ENCODE measurements at places on chromosomes 4 and X.

- DNase-seq = no peak
Observed at GRCh38 chr4:184680698-184681097, 31.2 kb downstream of the PRIMPOL start.

DNA sequence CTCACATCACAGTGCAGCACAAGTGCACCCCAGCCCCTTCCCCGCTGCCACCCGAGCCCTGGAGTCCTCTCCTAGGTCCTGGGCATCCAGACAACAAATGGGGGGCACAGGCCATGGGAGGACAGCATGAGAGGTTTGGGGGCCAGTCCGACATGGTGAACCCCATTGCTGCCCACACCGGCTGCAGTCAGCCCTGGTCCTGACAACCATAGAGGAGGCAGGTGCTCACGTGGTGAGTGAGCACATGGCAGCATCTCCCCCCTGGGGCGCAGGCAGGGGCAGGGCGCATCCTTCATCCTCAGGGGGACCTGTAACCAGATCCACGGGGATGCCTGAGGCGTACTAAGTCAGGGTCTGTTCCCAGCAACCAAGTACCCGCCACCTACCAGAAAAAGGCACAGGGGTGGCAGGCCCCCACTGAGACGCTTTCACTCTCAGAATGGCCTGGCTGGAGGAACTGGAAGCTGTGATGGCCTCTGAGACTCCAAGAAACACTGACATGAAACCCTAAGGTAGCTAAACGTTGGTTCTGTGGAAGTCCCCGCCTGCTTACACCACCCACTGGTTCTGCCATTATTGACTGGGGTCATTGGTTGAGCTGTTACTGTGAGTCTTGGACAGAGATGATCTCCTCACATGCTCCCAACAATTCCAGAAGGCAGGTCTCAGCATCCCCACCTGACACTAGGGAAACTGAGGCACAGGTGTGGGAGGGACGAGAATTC lies 6.5 kb downstream of the ZFYVE28 start:
- peak; percentile 27 for DNase-seq

DNA sequence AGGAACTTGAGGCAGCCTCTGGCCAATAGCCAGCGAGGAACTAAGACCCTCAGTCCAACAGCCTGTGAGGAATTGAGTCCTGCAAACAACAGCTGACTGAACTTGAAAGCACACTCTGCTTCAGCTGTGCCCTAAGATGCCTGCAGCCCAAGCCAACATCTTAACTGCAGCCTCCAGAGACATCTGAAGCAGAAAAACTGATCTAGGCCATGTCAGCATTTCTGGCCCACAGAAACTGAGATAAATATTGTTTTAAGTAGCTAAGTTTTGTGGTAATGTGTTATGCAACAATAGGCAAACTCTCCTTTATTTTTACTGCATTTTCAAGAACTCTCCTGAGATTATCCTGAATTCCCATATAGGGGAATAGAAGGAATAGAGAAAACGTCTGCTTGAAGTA lies 24.4 kb upstream of the PIGA start:
- DNase-seq = no peak

DNA sequence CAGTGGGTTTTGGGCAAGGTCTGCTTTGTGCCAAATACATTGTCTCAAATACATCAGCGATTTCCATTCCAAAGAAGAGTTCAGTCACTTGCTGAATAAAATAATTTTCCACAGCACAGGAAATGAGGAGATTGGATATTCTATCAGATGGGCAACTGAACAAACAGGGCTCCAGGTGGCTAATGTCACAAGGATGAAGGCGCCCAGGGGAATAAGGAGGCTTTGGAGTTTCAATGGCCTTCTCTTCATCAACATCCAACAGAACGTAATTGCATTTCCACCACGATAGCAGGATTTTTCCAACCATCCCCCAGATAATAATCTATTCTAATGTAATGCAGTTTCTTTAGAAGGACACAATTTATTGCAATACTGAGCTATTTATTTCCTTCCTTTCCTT lies 104.7 kb upstream of the KLHL13 start:
- DNase-seq = no peak

DNA sequence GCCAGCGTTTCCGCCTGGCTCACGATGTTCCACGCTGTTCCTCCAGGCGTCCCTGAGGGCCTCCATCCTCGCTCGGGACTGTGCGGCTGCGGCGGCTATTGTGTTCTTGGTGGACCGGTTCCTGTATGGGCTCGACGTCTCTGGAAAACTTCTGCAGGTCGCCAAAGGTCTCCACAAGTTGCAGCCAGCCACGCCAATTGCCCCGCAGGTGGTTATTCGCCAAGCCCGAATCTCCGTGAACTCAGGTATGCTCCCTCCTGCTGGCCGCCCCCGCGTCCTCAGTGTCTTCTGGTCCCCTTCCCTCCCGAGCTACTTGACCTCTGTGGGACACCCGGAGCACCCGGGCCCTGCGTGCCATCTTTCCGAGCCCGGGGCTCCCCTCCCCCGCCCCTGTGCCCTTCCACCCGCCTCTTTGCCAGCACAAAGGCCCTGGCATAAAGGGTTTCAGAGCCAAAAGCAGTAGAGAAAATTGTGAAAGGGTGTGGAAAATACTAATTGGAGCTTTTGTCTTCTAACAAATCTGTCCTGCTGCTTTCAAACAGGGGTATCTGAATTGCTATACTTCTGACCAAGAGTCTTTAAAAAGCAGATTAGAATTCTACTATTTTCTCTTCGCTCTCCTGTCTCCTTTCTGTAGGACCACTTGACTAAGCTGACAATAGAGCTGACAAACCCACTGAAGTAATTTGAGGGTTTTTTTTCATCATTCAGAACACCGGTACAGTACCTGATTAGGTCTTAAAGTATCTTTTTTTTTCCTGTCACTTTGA lies 104.0 kb downstream of the NEUROG2 start:
- DNase-seq = no peak

- DNase-seq = no peak
Observed at GRCh38 chrX:5278908-5279307, 949.8 kb downstream of the NLGN4X start.

- no peak for DNase-seq
Observed at GRCh38 chr4:89356086-89356485, 48.5 kb upstream of the GPRIN3 start.

DNA sequence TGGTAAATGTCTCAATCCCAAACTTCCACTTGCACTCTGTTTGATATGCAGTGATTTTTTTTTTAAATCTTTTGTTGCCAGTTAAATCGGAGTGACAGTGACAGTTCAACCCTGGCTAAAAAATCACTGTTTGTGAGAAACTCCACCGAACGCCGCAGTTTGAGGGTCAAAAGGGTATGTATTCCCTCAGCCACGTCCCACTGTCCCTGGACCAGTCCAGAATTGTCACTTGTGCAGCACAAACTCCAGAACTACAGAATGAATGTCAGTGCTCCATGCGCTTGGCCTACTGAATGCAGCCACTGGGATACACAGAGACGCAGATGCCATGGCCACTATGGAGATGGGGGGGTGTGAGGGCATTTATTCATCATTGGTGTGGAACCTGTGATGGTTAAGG lies 34.2 kb downstream of the CLDN22 start:
- DNase-seq = no peak

DNA sequence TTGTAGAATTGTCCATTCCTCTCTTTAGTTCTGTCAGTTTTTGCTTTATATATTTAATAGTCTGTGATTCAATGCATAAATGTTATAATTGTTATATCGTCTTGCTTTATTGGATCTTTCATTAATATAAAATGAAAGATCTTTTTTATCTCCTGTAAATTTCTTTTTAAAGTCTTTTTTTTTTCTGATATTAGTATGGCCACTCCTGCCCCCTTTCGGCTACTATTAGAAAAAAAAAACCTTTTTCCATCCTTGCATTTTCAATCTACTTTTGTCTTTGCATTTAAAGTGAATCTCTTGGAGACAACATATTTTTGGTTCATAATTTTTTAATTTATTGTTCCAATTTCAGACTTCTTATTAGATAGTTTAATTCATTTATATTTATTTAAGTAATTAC lies 677.4 kb upstream of the NDST4 start:
- no peak for DNase-seq

DNA sequence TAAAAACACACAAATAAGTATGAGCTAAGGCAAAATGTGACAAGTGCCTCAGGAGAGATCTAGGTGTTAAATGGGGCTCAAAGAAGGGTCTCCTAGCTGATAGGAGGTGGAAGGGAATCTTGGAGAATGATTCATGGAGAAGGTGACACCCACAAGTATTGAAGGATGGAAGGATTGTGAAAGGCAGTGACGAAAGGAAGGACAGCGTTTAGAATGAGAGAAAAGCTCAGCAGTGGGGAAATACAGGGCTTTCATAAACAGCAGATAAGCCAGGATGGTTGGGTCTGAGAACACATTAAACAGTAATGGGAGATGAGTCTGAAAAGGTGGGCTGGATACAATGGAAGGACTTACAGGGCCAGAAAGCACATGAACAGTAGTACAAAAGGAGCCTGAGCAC lies 11.5 kb downstream of the ANXA5 start:
- no peak for DNase-seq

GRCh38 chr4:53005149-53005546 lies 143.0 kb downstream of the RASL11B start:
- DNase-seq = no peak

DNA sequence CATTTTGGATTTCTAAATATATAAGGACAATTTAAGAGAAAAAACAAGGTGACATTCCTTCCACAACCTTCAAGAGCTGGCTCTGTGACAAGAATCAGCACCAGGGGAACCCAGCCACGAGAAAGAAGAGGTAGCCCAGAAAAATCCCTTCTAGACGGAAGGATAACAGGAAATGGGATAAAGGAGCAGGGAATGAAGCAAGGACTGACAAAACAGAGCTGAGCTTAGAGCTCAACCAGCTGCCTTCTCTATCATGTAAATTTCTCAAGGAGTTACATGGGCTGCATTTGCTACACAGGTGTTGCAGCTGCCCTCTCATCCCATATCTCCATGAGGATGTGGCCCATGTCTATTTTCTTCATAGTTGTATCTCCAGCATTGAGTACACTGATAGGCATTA lies 154.2 kb upstream of the PRDX4 start:
- no peak for DNase-seq

GRCh38 chrX:68732906-68733493 lies 85.5 kb downstream of the STARD8 start:
- DNase-seq = peak; percentile 70

DNA sequence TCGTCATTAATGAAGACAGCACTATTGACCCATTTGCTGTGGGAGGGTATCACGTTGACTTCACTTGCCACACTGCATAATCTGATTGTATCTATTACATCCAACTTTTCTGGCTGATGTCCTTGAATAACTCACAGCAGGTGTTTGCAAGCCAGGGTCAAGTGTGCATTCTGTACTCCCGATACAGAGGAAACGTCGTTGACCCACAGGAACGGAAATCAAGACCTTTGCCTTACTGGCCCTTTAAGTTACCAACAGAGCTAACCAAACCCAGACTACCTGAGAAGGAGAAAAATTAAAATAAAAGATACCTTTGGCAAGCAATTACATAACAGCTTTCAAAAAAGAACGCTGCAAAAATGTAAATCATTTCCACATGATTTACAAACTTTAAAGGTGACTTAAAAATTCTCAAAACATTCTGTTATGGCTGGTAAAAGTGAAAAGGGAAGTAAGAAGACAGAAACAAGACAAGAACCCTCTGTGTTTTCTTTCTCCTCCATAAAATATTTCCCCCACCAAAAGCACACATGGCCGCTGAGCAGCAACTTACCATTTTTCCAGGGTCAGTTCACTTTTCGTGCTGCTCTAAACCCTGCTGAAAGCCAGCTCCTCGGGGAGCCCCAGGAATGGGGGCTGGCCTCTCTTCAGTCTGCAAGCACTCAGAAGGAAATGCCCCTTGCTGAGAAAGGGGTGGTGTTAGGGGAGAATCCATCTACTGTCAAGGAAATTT lies 6.5 kb upstream of the SHISA3 start:
- DNase-seq = no peak

DNA sequence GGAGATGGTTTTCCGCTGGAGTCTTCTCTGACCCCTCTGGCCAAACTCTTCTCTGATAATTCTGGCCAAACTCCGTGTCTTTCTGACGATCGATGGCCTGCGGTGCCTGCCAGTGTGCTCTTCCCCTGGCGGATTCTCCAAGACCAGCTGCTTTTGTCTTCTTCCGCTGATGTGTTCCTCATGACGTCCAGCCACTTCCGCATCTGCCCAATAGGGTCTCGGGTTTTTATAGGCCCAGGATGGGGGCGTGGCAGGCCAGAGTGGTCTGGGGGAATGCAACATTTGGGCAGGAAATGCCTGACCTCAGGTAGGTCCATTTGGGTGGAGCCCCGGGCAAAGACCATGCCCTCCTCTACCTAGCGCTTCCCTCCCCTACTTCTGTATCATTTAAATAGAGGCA lies 1542.1 kb downstream of the STIM2 start:
- DNase-seq = no peak

DNA sequence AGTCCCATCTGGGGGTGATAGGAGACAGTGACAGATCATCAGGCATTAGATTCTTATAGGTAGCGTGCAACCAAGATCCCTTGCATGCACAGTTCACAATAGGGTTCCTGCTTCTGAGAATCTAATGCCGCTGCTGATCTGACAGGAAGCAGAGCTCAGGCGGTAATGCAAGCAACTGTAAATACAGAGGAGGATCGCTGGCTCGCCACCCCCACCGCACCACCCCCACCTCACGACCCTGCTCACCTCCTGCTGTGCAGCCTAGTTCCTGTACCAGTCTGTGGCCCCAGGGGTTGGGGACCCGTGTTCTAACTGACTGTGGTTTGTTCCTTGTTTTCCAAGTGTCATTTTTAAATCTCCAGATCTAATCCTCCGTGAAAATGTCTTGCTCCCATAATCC lies 89.0 kb upstream of the MAPK10 start:
- DNase-seq = no peak

DNA sequence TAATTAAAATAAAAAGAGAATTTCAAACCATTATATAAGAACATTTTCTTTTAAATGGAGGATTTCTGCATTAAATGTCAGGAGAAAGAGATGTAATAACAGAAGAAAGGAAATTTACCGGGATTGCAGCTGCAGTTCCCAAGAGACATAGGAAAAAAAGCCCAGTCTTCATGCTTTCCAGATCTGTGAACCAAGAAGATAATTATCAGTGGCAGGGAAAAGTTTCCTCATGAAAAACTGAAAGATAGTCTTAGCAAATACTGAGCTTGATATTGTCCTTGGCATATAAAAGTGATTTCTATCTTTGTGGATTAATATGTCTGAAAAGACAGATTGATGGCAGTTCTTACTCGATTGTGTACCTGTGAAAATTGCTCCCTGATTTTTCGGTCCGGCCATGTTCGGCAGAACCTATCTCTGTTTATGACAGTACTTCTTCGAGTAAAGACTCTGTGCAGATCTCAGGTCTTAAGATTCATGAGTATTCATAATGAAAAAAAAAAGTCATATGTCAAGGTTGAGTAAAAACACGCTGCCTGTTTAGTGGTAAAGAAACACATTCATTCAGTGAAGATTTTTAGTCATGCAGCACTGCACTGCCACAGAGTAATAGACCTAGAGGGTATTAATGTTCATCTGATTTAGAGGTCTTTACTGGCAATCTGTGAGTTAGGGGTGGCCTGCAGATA lies 29.6 kb downstream of the SPARCL1 start:
- DNase-seq = no peak

- DNase-seq = peak; percentile 3
Observed at GRCh38 chr4:2256156-2256731, 5.7 kb downstream of the MXD4 start.

All from stimulated activated naive CD8-positive, alpha-beta T cell treated with anti-CD3 and anti-CD28 coated beads, Interleukin-15, Interleukin-2, amounts not matched to agents 100 U/mL and 50 U/mL, for 24 hours (primary cell).